Stimulated activated CD8-positive, alpha-beta memory T cell treated with anti-CD3 and anti-CD28 coated beads, Interleukin-4, amount 100 ng/mL, for 4 hours (primary cell): ENCODE measurements at places on chromosomes 11 and 22.

DNA sequence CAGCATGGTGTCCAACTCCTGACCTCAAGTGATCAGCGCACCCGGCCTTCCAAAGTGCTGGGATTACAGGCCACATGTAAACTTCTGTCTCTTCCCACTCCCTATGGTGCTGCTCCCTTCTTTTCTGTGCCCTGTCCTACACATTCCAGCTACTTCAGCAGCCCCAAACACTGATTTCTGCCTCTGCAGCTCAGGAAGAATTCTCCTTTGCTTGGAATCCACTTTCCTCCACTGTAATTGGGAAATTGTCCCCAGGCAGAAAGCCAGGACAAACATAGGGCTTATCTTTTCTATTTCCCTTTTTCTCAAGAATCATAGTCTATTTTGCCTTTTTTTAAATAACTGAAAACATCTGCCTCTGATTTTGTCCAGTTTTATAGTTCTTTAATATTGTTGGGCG, 21.3 kb upstream of the DRG1 start:
- DNase-seq = no peak

DNA sequence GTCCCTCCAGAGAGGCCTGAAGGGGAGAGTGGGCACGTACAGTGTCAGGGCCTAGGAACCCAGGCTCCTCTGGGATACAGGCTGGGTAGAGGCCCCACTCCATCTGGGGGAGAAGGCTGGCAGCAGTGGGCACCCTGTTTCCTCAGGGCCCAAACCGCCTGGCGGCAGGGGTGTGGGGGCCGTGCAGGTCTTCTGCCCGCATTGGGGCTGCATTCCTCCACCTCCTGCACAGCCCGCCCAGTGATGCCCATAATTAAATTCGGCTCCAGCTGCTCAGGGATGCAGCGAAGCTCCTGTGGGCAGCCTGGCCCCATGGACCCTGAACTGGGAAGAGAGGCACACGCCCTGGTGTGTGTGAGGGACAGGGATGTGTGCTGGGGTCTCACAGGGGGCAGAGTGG, 35.4 kb downstream of the KCNQ1OT1 start:
- no peak for DNase-seq

DNA sequence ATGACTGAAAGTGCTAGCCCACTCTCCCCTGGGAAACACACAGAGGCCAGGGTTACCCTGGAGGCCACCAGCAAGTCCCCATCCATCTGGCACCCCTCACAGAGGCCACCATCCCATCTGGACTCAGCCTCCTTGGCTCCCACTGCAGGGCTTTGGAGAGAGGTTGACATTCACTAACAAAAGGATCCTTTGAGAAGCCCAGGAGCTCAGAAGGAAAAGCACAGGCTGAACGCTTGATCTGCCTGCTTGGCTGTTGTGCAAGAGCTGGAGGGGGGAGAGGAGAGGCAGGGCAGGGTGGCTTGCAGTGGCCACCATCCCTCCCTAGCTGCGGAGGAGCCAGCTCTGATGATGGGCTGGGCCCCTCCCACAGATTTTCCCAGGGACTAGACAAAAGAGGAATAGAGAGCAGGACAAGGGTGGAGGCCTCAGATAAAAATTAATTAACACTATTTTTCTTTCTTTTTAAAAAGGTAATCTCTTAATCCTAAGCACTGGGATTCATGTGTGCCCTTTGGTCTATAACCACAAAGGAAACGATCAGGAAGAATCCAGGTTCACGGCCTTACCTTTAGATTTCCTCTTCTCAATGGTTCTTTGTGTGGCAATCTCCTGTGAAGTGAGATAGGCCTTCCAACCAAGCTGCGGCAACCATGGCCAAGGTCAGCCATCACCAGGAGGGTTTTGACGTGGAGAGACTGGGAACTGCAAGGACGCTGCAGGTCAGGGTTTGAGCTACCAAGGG, 154.7 kb downstream of the BARX2 start:
- no peak for DNase-seq

DNA sequence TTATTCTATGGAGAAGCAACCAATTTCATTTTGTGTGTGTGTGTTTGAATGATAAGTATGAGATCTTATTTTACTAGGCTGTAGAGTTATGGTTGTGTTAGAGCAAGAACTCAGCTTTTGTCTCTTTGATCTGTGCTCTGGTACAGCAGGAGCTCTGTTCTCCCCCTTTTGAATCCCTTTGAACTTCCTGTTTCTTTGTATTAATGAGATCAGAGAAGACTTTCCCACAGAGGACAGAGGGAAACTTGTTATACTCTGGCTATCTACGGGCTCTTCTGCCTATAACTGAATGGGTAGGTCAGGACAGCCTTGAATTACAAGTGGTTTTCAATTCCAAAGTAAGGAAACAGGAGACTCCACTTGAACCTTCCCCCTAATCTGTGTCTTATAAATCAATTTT, 1015.0 kb upstream of the RAG2 start:
- DNase-seq = no peak

DNA sequence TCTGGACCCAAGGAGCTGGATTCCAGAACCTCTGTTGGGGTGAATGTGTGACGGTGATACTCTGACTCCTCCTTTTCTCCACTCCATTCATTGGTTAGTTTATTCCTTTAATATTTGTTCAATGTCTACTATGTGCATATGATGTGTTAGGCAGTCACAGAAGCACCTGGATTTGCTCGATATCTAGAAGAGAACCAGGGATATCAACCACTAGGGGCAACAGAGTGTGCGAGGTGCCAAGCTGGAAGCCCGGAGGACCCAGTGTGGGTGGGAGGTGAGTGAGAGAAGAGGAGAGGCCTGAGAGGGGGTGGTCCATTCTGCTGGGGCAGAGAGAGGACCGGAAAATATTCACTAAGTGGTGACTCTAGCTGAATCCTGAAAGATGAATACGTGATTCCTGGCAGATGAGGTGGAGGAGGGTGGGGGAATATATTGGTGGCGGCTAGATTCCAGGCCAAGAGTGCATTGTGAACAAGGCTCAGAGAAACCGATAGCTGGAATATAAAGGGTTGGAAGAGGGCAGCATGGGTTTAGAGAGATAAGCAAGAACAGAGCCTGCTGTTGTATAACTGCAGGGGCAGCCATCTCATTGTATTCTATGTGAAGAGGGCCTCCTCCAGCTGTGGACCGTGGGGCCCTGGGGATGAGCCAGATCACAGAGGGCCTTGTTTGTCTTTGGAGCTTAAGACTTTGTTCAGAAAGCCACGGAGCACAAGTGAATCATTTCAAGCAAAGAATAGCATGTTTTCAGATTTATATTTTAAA, 6.9 kb upstream of the TIMP3 start:
- no peak for DNase-seq

DNA sequence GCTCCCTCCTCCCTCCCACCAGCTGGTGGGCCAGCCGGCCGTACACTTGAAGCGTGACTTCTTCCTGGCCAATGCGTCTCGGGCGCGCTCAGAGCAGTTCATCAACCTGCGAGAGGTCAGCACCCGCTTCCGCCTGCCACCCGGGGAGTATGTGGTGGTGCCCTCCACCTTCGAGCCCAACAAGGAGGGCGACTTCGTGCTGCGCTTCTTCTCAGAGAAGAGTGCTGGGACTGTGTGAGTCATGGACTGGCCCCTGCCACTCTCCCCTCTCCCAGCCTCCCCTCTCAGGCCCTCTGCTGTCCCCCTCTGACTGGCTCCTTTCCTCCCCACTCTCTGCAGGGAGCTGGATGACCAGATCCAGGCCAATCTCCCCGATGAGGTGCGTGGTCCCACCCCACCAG, 24.7 kb downstream of the CAPN1 start:
- no peak for DNase-seq

DNA sequence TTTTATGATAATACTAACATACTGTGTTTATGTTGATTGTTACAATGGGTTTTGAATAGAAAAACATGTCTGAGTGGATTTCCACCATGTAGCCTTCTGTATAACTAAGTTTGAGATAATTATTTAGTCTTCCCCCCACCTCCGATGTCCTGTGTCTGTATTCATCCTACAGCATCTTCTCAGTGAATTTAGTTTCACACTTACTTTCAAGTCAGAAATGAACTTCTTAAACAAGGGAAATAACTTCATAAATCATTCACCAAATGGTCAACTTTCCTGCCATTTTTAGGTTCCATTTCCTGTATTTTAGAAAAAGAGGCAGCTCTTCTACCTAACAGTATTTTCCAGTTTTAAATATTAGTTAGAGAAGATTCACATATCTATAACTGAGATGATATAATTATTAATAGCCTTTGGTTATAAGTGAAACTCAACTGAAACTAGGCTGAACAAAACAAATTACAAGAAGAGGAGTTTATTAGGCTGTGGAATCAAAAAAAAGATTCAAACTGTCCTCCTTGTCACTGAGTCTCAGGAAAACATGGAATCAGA, 3.5 kb downstream of the OR51B5 start:
- DNase-seq = no peak

GRCh38 chr11:797296-798092, 587 bp downstream of the SLC25A22 start:
- DNase-seq = peak; percentile 33

- no peak for DNase-seq
These were observed 74.1 kb downstream of the COMMD9 start for GRCh38 chr11:36214976-36215692.

DNA sequence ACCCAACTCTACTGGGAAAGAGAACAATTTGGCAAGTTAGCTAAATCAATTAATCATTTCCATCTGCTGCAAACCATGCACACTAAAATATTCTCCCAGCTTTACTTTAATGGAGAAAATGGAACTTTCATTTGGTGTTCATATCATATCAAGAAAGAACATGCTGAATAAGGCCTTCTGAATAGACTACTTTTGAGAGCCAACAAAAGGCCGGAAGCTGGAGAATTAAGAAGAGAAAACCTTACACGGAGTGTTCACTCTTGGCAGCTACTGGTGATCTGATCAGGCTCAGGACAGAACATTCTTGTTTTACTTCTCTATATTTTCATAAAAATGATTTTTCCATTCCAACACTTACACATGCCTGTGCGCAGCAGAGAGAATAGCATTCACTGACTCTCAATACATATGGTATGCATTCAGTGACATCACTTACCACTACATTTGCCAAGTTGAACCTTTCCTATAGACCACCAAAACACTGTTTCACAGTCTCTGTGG, 165.3 kb downstream of the TTC28 start:
- no peak for DNase-seq

DNA sequence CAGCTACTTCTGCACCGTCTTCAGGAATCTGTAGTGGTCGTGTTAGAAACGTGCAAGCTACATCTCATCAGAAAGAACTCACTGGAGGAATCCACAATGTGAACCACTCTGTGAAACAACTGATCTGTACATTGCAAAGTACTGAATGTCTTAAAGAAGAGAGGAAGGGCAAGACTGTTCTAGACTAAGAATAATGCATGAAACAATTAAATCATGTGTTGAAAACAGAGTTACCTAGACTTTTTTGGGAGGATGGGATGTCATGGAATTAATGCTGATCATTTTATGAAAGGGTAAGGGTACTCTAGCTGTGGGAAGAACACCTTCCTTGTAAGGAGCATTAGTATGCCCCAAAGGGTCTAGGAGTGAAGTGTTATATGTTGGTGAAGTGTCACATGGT, 60.6 kb upstream of the YPEL1 start:
- no peak for DNase-seq

DNA sequence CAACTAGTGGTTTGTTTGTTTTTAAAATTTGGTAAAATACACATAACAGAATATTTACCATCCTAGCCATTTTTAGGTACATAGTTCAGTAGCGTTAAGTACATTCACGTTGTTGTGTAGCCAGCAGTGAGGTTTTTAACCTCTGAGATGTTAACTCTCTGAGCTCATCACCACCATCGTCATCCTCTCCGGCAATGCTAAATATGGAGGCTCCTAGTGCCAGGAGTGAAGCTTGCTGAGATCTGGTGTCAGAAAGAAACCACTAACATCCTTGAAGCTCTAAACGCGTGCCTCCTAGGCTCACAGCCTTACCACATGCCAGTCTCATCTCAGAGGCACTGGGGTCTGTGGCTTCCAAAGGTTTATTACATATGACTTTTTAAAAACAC, 330.2 kb upstream of the B3GAT1 start:
- no peak for DNase-seq

- no peak for DNase-seq
These were observed 1.0 kb downstream of the CCDC85B start for GRCh38 chr11:65891219-65892136.

- DNase-seq = no peak
These were observed 89.0 kb downstream of the FEZ1 start for GRCh38 chr11:125407046-125407445.

DNA sequence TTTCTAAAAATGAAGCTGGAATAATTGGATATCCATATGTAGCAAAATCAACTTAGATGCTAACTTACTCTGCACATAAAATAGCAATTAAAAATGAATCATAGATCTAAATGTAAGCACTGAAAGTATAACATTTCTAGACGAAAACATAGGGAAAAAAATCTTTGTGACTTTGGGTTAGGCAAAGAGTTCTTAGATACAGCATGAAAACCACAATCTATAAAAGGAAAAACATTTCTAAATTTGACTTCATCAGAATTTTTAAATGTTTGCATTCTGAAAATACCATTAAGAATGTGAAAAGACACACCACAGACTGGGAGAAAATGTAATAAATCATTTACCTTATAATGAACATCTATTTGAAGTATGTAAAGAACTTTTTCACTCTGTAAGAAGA, 128.8 kb downstream of the APIP start:
- DNase-seq = no peak

- DNase-seq = no peak
These were observed 7.0 kb downstream of the SERPING1 start for GRCh38 chr11:57604296-57605027.

DNA sequence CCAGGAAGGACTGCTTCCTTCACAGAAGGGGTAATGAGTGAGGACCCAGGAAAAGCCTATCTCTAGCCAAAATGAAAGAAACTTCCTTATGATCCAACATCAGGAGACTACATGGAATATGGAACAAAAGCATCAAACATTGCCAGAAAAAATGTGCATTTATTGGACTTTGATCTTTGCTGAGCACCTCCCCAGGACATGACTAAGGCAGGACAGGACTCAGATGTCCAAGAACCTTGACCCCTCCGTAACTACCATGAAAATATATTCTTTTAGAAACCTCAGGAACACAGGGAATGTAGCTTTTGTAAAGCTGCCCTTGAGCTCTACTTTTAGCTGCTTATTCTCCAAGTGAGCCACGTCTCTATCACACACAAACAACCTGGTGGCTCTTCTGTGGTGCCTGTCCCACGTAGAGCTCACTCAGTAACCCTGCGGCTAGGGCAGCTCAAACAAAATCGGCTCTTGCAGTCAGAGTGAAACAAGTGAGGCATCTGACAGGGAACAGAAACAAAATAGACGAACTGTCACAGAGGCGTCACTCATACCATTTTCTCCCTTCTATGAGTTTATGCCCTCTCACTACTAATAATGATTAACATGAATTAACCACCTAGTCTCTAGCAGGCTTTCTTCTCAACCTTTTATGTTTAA, 471.5 kb upstream of the API5 start:
- no peak for DNase-seq

GRCh38 chr11:73972187-73972586, 10.5 kb downstream of the UCP2 start:
- no peak for DNase-seq
